ENCODE measurements at places on chromosomes 13 and 19.

DNA sequence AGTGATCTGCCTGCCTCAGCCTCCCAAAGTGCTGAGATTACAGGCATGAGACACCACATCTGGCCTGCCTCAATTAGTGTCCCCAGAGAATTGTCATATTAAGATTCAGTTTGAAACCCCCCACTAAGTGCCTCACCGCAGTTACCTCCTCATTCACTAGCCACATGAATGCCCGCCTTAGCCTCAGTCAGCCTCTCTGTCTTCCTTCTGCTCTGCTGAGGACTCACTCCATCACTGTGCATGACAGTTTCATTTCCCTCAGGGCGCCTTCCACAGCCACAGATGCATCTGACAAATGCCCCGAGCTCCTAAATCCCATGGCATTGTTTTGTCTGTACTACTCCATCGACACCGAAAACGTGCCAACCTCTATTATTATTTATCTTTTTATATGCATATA is 23.3 kb downstream of the MIPEP start:
- DNase-seq = no peak

DNA sequence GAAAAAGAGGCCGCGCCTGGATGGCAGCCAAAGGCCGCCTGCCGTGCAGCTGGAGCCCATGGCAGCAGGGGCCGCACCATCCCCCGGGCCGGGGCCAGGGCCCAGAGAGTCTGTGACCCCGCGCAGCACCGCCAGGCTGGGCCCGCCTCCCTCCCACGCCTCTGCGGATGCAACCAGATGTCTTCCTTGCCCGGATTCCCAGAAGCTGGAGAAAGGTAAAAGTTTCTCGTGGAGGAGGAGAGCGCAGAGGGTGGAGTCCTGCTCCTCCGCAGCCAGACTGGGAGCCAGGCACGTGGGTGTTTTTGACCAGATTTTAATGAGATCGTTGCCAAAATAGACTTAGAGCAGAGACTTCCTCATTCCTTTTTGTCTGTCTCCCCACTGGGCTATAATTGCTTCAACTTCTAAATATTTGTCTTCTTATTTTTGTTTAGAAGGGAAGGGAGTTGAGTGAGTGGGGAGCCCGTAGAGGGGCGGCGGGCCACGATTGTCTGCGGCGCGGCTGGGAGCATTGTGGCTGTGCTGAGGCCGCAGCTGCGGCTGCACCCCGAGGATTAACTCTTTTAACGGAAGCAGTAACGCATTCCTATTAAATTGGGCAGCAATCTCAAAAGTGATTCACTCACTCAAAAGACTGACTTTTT is 22.8 kb upstream of the NDUFS7 start:
- no peak for DNase-seq

DNA sequence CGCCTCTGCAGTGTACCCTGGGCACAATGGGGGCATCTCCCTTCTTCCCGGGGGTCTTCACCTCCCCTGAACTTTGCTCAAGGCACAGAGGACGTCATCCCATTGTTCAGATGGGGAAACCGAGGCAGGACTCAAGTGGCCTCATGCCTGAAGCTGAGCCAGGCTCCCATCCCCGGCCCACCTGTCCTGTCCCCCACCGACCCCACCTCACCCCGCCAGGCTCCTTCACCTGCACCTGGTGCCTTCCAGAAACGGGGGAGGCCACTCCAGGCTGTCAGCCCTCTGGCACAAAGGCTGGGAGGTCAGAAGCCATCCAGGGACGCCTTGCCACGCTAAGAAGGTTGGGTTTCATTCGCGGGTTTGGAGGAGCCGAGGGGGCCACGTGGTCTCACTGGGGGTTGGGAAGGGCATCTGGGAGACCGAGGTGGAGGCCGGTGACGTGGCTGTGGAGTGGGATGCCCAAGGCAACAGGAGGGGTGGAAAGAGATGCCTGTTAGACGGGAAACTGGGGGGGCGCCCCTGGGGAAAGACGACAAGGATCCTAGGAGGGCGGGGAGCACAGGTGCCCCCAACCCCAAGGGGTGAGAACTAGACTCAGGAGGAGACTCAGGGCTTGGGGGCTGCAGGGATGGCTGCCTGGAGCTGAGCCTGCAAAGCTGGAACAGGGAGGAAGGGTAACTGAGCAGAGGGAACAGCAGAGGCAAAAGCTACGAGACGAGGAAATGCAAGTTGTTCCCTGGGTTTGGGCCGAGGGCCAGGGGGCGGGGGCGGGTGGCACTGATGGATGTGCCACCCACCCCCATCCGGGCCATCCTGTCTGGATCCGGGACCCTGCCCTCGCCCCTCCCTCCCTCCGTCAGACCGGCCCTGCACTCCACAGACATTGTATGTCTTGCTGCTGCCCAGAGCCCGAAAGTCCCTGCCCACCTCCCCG is 6.0 kb upstream of the TCF3 start:
- DNase-seq = no peak

DNA sequence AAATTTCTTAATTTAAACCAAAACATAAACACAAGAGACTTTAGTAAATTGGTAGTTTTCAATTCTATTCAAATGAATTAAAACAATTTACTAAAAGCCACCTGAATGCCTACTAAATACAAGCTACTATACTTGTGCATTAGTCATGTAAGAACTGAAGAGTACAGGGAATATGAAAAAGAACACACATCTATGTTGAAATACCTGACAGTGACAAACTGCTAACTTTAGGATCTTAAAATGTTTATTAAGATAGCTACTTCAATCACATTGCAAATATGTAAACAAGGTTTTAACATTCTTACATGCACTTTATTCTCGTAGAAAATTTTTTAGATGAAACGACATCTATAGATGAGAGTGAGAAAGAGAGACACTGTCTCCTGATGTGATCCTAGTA is 4.1 kb downstream of the SPRYD7 start:
- DNase-seq = no peak

DNA sequence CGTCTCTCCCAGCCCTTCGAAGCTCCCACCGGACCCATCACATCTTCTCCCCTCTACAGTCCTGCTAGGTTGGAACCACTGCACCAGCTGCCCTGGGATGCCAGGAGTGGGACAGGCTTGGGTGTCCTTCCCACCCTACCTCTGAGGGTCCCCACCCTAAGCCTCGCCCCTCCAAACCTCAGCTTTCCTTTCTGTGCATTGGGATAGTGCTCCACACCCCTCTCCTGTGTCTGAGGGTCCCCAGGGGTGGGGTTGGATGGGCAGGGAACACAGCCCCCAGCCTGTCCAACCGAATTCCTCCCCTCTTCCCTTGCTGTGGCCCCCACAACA is 1.9 kb upstream of the BCL3 start:
- DNase-seq = no peak

DNA sequence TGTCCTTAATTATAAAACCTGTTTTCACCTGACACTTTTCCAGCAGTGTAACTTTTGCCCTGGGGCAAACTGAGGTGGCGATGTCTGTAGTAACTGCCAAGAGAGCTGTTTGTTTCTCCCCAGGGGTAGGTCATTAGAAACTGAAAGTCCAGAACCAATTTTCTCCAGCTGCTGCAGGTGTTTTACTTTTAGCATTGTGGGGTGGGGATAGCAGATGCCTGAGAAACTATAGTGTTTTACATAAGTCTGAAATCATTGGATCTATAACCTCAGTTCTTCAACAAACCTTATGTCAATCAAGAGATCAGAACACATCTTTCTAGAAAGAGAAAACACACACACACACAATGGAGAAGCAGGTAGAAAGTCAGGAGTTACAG is 92.7 kb downstream of the LHFPL6 start:
- DNase-seq = no peak

DNA sequence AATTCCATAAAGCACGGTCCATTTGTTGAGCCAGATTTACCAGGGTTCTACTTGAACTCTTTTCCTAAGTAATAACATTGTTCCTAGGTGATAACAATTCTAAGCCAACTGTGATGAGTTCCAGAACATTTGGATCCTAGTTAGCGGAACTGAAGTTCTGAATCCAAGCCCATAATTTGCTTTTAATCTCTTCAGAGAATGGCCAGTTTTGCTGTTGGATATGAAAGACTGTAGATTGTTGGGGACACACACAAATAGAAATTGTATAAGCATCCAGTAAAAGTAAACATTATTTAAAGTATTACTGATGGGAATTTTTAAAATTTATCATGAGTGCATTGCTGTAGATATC is 27.3 kb upstream of the STARD13 start:
- DNase-seq = no peak

DNA sequence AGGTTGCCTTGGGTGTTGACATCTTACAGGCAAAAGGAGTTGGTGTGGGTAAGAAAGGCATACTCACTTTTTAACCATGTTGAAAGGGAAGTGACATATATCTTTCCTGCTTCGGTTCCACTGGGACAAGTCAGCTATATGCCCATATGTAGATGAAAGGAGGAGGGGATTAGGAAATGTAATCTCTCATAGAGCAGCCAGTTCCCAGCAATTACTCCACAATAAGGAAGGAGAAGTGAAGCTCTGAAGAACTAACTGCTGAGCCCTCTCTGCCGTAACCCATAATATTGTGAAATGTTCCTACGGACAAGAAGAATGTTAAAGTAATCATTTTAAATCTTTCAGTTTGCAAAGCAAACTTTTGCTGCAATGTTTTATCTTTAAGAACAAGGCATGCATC is 82.2 kb downstream of the EDNRB start:
- no peak for DNase-seq

DNA sequence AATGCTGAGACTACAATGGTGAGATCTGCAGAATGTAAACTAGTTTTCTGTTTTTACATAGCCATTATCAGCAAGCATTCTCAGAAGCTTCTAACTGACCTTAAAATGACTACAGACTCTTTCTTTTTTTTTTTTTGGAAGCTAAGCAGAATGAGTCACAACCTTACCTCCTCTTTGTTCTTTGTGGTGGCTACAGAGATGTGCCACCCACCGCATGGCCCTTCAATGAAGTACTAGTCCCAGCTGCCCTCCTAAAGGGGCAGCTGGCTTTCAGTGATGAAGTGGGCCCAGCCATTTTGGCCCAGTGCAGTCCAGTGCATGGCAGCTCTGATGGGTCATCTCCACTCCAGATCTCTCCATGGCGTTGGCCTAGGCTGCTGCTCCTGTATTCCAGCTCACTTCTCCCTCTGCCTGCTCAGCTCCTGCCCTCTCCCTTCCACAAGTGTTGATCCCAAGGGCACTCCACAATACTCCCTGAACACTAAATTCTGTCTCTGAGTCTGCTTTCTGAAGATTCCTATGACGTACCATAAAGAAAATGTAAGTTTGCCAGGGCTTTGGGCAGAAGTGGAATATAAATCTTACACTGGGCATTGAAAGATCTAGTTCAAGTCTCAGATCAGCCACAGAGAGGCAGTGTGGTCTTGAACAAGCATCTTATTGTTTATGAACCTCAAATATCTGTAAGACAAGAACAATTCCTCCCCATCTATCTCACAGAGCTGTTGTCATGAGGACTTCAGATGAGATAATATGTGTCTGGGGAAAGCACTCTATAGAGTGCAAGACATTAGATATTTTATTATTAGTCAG is 85.6 kb downstream of the RXFP2 start:
- DNase-seq = no peak

- no peak for DNase-seq
These were observed 106.4 kb upstream of the EDNRB start for GRCh38 chr13:78024996-78025395.

DNA sequence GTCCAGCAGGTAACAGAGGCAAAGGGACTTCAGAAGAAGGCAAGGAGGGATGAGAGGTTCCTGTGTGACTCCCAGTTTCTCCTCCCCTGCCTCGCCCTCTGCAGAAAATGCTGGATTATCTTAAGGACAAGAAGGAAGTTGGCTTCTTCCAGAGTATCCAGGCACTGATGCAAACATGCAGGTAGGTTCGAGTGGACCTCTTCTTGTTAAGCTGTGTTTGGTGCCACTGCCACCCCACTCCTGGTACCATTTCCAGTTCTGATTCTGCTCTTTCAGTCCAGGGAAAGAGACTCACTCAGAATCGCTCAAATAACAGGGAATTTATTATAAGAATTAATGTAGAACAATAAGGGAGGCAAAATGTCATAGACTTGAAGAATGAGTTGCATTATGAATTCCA is 82.5 kb downstream of the MAP4K1 start:
- no peak for DNase-seq

DNA sequence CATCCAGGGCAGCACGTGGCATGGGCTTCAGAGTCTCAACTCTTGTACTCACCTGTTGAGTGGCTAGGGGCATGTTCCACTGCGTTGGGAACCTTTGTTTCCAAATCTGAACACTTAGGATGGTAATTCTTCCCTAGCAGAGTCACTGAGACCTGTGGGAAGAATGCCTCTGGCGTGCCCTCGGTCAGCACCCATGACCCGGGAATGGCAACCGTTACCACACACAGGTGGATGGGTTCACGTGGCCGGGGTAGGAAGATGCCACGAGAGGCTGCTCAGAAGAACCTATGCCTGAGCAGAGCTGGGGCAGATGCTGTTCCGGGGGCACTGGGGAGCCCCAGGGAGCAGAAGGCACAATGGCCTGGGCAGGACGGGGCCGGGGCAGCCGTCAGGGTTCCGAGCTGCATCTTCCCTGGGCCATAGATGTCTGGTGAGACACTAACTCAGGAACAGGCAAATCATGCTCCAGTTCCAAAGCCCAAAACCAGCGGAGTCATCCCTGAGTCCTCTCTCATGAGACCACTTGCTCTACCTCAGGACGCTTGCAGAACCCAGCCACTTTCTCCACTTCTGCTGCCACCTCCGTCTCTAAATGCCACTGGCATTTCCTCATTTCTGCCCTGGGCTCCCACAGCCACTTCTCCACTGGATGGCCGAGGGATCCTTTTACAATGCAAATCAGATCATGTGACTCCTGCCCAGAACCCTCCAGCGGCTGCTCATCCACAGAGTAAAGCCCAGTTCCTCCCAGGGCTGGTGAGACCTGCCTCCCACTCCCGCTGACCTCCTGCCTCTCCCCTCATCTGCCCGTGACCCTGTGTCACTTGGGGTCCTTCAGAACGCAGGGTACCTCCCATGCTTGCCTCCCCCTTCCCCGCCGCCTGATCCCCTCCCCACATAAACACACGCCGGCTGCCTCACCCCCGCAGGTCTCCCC is 36.7 kb downstream of the FAM124A start:
- no peak for DNase-seq

DNA sequence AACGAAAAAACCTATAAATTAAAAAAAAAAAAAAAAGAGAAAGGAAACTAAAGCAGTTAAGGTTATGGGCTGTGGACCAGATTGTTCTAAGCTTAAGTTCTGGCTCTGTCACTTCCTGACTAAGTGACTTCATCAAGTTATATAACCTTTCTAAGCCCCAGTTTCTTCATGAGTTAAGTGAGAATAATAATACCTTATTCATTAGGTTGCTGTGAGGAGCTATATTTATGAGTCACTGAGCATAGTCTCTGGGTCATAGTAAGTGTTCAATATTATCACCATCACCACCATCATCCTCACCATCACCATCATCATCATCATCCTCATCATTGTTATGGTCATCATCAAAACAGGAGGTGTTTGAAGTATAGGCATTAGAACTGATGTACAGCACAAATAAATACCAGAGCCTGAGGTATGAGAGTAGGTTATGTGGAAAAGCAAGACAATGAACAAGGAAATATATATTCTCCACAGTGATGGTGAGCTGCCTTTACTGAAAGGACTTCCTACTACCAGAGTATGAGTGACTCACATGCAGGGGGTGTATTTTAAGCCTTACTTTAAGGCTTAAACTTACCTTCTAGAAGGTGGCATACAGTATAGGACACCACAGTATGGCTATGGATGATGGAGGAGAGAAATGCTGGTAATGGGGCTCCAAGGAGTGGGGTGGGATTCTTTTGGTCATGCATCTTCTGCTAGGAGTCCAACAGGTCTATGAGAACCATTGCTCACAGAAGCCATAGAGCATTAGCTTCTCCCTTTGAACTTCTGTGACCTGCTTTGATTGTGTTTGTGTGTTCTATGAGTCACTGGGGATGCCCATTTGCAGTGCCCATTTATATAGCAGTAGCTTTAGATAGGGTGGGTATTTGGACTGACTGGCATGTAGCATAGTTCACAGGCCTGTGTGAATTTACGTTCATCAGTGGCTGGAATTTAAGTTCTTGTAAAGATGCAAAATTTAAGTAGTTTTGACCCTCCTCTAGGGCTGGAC is 104.4 kb downstream of the KLF5 start:
- no peak for DNase-seq
